Mesothelial cell of epicardium (in vitro differentiated cells): ENCODE measurements at places on chromosomes 2 and 18.

GRCh38 chr2:39693245-39693644 is 27.5 kb downstream of the TMEM178A start:
- DNase-seq = no peak

DNA sequence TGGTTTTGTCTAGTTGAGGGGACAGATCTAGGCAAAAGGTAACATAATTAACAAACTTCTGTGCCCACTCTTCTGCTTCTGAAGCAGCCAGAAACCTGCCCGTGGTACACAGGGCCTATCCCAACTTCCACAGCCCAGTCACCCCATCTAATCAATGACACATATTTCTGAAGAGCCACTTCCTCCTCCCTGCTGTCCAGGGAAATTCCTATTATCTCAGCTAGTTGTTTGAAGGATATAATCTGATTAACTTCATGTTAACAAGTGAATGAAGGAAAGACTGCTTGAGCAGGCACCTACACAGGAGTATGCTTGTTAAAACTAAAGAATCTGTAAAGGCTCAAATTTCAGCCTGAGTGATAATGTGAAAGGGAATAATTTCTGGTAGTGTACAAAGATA is 61.4 kb downstream of the CCDC148 start:
- no peak for DNase-seq

DNA sequence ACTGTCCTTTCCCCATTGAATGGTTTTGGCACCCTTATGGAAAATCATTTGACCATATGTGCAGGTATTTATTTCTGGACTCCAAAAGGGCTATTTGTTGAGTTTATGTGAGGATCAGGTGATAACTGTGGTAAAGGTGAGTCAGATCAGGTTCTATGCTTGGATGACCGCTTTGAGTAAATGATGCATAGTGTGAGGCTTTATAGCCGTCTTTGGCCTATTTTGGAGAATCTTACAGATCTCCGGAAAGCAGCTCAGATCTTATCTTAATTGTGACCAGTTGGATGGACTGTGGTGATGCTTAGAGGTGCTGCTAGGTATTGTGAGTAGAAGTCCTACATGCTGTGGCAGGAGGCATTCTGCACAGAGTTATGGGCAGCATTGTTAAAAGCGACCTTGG is 126.2 kb downstream of the METTL8 start:
- DNase-seq = no peak

DNA sequence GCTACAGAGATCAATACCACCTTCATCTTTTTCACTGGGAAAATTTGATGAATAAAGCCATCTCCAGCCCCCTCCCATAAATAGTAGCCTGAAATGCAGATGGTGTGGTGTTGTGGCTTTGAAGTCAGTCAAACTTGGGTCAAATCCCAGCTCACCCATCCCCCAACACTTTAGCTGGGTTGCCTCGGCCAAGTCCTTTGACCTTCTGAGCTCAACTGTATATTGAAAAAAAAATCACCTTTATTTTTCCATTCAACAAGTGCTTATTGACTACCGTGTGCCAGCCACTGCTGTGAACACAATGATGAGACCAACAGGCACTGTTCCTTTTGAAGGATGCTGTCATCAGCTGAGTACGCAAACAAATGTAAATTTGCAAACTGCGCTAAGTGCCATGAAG is 35.1 kb upstream of the NTSR2 start:
- no peak for DNase-seq

DNA sequence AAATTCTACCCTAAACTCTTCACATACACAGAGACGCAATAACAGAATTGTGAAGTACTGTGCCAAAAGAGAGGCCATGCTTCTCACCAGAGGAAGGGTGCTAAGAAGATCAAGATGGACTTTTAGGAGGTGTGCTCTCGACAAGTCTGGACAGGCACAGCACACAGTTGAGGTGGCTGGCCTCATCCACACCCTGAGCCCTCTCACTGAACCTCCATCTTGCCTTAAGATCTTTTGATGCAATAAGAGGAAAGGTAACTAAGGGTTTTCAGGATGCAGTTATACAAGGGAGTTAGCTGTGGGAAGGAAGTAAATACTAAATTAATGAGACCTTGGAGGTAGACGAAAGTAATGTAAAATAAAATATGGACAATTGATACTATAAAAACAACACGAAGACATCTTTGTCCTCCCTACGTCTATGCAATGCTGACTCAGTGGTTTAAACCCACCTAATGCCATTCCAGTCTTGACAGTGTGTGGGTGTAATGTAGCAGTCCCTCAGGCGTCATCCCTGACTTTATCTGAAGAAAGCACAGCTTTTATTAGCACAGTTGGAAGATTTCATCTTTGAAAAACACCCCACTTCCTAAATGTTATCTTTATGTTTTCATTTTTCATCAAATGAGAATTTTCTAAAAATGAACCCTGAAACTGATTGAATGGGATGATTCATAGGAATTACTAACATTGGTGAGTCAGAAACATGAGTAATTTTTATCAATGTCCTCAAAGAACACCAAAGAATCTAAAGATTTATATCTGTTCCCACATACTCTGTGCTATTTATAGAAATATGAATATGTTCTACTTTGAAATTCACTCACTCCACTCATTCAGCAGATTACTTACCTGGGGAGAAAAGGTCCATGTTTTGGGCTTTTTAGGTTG is 34.0 kb upstream of the MALL start:
- DNase-seq = no peak

DNA sequence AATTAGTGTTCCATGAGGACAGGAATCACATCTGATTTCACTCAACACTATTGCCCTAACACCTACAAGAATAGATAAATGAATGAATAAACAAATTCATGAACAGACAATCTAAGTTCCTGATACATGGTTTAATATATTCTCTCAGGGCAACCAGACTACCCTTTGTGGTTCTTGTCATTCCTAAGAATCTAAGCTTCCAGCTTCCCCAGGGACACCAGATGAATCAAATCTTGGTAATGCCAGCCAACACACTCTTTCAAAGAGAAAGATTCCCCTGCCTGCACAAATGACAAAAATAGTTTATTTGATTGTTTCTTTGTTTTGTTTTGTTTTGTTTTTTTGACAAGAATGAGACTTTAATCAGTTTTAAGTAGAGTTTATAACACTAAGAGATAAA is 237.5 kb upstream of the CHAC2 start:
- DNase-seq = no peak

GRCh38 chr2:24809316-24810007 is 16.2 kb downstream of the CENPO start:
- no peak for DNase-seq

GRCh38 chr2:16726577-16726976 is 60.9 kb upstream of the CYRIA start:
- DNase-seq = no peak

DNA sequence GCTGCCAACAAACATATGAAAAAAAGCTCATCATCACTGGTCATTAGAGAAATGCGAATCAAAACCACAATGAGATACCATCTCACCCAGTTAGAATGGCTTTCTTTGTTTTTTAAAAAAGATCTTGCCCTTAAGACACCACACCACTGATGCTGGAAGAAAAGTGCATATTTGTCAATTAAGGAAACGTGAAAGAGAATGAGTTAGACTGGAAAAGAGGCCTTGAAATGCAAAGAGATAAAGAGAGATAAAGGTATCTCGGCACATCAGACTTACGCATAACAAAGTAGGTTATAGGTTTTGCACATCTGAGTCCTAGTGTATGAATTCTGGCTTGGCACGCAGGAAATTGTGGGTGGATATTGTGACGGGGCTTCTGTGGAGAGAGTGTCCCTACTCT is 149.5 kb downstream of the MTX2 start:
- no peak for DNase-seq

DNA sequence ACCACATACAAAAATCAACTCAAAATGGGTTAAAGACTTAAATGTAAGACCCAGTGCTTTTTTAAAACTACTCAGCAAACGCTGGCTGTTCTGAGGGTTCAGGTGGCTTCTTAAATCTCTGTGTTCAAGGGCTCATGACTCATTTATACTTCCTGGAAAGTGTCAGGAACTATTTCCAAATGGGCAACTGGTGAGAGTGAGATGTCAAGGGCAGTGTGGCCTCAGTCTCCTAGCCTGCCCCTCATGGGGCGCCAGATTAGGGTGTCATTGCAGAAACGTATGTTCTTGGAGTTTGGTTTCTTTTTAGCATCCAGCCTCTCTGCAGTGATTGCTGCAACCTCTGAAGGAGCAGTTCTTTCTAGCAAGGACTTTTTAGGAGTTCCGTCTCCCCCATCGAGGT is 485.4 kb downstream of the TNS1 start:
- DNase-seq = no peak

- DNase-seq = no peak
Observed at GRCh38 chr2:30301551-30301950, 70.2 kb downstream of the LBH start.

GRCh38 chr2:6773007-6773693 is 92.6 kb downstream of the CMPK2 start:
- DNase-seq = peak; percentile 76

DNA sequence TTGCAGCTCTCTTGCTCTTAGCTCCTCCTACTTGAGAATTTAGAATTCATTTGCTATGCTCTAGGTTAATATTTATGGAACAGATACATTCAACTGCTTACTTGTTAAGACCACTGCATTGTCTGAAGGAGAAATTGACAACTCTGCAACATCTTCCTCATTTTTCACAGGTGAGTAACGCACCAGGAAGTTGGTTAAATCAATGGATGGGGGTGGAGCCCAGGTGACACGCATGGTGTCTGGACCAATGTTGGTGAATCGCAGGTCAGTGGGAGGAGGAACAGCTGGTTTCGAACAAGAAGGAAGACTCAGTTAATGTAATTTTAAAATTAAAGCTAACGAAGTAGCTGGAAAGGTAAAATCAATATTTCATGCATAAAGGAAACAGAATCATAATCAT is 44.3 kb downstream of the FN1 start:
- no peak for DNase-seq

GRCh38 chr2:155815275-155815674 is 517.2 kb downstream of the NR4A2 start:
- no peak for DNase-seq

DNA sequence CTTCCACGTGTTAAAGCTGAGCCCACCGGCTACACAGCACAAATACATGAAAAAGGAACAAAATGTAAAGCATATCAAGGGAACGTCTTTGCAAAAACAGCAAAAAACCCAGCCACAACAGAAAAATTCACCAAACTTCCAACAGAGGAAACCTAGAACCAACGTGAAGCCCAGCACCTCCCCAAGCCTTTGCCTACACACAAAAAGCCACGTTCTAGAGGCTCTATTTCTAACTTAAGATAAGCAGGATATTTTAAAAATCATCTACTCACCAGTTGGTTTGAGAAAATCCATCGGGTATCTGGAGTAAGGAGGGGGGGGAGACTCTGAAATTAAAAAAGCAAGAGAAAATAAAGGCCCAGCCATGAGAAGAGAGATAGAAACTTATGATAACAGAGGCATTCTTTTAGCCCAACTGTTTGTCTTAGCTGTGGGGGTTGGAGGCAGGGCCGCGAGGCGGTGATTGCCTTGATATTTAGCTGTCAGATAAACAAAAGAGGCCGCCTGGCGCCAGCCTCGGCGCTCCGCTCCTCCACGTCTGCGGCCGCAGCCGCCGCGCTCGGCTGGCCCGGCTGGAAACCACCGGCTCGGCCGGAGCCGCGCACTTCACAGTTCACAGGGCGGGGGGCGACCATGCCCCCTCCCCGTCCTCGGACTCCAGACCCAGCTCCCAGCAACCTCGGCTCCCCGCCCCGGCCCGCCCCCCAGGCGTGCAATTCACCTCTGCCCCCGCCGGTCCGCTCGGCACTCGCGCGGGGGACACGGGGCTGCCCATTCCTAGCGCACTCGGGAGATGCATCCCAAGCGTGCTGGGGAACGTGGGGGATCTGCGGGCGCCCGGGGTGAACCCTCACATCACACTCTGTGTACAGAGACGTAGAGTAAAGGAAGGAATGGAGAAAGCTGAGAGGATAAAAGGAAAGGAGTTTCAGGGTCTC is 2.4 kb downstream of the SMAD7 start:
- DNase-seq = no peak

DNA sequence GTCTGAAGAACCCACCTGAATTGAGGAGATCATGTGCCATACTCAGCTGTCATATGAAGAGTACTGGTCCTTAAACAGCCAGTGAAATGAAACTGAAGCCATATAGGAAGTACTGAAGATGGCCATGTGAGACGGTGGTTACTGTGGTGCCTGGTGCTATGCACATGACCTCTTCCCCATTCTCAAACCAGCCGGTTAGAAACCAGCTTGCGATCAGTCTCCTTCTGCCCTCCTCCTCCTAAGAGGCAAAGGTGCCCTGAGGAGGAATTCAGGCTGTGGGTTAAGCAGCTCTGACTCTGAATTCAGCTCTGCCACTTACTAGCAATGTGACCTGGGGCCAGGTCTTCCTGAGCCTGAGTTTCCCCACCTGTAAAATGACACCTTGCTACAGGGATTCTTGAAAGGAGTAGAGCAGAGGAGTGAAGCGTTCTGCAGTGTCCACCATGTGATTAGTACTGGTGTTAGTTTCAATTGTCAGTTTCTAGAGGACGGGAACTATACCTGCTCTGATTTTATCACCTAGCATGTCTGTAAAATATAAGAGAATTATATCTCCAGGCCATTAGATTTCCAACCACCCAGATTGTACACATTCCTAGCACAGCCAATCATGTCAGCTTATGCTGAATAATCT is 5.1 kb downstream of the FECH start:
- DNase-seq = no peak

DNA sequence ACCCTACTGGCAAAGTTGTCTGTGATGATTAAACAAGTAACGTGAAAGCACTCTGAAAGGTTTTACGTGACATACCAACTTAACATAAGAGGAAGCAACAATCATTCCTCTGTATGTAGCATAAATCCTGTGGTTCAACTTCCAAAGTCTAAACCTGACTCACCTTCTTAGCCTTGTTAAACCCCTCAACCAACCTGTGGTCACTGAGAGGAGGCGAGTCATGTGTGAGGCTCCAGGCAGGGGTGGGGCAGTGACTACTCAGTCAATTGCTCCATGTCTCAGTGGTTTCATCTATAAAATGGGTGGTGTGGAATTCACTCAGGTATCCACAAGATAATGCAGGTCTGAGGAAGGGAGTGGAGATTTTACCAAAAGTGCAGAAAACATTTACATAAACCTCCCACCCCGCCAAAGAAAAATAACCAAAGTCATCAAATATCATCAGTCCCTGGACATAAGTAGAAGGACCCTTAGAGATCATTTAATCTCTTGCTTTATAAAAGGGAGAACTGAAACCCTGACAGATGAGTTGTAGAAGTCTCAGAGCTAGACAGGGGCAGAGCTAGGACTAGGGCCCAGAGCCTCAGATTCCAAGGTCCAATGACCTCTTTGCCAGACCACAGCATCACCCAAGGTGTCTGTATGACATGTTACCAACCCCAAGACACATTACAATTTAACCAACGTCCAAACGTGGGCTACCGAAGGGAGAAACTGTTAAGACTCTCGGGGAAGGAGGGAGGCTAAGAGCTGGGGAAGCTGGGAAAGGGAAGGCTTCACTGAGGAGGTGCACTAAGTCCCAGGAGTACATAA is 3.7 kb upstream of the PCBP1 start:
- DNase-seq = no peak
